ENCODE measurements at places on chromosomes 13 and 19.

DNA sequence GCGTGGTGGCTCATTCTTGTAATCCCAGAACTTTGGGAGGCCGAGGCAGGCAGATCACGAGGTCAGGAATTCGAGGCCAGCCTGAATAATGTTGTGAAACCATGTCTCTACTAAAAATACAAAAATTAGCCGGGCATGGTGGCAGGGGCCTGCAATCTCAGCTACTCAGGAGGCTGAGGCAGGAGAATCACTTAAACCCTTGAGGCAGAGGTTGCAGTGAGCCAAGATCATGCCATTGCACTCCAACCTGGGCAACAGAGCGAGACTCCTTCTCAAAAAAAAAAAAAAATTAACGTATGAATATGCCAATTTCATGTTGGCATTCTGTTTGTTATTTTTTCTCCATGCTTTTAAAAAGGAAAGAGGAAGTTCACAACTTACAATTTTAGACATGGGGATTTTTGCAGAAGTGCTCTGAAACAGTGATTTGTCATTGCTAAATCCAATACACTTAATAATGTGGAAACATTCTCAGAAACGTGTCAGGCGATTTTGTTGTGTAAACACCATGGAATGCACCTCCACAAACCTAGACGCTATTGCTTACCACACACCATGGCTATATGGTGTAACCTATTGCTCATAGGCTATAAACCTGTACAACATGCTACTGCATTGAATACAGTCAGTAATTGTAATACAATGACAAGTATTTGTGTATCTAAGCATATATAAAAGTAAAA, 115.9 kb upstream of the PCDH20 start:
- DNase-seq = no peak

GRCh38 chr13:105925496-105925895, 610.0 kb downstream of the EFNB2 start:
- DNase-seq = no peak

DNA sequence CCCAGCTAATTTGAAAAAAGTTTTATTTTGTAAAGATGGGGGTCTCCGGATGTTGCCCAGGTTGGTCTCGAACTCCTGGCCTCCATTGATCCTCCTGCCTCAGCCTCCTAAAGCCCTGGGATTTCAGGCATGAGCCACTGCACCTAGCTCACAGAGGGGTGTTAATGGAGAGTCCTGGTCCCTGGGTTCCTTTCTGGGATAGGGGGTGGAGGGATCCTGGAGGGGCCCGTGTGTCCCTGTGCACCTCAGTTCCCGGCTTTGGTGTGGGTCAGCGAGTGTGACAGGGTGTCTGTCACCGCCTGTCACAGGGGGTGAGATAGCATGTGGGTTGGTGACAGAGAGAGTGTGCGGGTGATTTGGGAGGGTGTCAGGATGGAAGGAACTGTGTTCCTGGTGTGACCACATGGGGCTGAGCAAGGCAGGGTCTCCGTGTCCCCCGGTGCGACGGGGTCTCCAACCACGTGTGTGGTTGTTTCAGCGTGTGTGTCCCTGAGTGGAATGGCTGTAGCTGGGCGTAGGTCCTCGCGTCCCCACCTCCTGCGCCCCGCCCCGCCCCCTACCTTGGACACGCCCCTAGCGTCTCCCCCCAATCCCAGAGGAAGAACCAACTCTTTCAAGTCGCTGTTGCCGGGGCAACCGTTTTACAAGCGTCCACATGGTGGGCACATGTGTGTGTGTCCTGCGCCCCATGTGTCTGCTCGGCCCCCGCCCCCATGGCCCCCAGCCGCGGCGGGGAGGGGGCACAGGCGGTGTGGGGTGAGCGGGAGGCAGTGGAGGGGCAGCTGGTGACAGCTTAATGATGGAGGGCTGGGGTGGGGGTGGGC, 2.9 kb upstream of the NRTN start:
- no peak for DNase-seq

DNA sequence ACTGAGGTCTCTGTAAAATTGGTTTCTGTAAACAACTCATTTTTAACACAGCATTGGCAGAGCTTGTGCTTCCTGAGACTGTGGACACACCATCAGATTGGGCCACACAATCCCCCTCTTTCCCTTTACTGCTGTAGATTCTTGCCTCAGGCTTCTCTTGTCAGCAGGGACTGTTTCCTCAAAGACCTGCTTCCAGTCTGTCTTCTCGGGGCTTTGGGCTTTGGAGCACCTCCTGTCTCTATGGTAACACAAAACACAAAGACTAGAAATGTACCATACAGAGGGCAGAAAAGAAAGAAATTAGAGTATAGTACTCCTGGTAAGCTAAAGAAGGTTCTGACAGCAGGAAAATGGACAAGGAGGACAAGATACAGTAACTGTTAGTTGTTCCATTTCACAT, 484.5 kb downstream of the DIAPH3 start:
- DNase-seq = no peak

GRCh38 chr13:24842549-24843274, 78.7 kb downstream of the RNF17 start:
- no peak for DNase-seq

- DNase-seq = no peak
These were observed 8.6 kb downstream of the RGCC start for GRCh38 chr13:41465898-41466320.

GRCh38 chr13:100722517-100722916, 47.9 kb upstream of the TMTC4 start:
- no peak for DNase-seq

- no peak for DNase-seq
These were observed 750.3 kb downstream of the OLFM4 start for GRCh38 chr13:53778937-53779336.

DNA sequence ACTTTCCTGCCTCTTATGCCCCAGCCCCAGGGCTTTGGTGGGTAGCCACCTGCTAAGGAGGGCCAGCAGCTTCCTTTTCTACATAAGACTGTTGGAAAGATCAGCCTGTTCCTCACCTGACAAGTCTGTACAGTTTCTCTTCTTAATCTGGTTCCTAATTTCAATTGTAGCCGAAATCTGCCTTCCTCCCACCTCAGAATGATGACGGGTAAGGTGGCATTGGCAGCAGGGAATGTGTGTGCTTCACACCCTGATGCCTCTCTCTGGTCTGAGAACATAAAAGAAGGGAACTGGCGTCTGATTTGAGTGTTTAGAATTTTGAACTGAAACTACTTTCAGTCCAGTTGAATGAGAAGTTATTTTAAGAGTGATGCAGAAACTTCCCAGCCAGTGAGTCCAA, 16.0 kb downstream of the MAU2 start:
- no peak for DNase-seq

All from tibial nerve (tissue), 4 donors.